ENCODE measurements at places on chromosomes 7 and 10.

- DNase-seq = no peak
These were observed 26.4 kb upstream of the ZCCHC24 start for GRCh38 chr10:79471776-79472175.

- DNase-seq = no peak
These were observed 495.1 kb upstream of the POT1 start for GRCh38 chr7:125424721-125425120.

DNA sequence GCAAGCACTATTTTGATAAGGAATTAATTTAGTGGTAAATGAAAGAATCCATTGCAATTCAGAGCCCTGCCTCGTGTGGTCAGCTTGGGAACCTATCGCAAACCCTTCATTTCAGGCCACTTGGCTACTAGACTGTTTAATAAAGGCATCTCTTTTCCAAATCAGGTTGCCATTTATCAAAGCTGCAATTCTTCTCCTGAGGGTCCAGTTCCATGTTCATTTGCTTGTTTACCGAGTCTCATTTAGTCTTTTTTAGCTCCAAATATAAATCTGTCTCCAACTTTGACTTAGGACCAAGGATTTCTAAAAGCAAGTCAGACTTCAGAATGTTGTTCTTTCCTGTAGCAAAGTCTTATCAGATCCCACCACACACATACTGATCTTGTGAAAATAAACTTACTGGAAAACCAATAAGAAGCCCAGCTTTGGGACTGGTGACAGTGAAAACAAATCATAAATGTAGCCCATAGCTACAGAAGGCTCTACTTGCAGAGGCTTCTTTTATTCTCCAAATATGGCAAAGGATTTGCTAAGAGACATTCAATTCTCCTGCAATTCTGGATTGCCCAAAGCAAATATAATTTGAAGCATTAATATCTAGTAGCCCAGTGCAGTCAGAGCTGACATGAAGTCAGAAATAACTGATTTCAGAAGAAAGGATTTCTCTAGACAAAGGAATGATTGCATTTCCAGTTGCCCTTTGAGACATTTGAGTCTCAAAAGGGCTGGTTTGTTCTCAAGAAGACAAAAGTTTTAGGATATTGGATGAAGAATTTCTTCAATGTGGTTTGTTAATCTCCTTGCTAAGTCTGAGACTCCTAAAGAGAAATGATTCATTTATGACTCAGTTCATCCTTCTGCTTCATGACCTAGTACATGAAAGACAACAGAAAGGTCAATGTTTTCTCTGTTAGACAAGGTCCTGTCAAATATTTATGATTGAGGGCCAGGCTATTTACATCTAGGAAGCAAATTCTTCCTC, 28.0 kb downstream of the PPP1R3C start:
- DNase-seq = no peak

GRCh38 chr7:131170440-131171271, 157.0 kb upstream of the MKLN1 start:
- no peak for DNase-seq

GRCh38 chr7:964401-965231, 10.1 kb upstream of the ADAP1 start:
- DNase-seq = peak; percentile 70

All from hindlimb muscle (tissue), 1 donor.